ENCODE measurements at places on chromosomes 4 and X.

DNA sequence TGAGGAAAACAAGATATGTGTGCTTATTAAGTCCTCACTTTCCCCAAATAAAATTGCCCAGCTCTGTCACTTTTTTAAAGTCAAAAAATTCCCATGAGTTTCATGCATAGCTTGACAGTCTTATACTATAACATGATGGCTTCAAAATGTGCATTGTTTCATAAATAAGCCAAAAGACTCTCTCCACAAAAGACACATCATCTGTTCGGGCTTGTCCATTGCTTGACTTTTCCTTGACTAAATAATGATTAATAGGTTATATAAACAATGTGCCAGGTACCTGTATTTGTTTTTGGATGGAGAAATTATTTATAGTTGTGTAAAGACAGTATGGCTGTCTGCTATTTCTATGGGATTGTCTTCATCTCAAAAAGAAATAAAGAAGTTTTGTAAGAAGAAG lies 329.2 kb upstream of the KLF3 start:
- DNase-seq: no peak

DNA sequence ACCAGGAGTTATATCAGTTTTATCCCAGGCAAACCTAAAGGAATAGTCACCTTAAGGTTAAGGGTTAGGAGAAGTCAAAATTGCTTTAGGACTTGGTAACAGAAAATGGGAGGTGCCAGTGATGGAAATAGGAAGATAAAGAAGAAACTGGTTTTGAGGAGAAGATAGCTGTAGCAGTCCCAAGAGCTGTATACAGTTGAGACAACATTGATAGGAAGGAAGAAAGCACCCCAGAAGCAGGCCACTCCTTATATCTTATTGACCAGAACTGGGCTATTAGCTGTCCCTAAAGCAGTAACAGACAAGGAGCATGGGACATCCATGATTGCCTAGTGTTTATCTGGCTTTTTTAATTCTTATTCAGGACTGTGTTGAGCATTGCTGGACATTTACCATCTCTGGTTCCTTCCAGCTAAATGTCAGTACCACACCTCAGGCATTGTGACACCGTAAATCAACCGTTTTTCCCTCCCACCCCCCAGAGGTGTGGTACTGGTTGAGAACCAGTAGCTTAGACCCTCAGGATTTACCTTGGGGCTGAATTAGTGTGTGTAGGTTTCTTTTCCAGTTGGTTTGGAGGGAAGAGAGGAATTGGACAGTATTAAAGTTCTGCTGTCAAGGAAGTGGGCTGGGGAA lies 2.0 kb upstream of the PGRMC2 start:
- no peak for DNase-seq

DNA sequence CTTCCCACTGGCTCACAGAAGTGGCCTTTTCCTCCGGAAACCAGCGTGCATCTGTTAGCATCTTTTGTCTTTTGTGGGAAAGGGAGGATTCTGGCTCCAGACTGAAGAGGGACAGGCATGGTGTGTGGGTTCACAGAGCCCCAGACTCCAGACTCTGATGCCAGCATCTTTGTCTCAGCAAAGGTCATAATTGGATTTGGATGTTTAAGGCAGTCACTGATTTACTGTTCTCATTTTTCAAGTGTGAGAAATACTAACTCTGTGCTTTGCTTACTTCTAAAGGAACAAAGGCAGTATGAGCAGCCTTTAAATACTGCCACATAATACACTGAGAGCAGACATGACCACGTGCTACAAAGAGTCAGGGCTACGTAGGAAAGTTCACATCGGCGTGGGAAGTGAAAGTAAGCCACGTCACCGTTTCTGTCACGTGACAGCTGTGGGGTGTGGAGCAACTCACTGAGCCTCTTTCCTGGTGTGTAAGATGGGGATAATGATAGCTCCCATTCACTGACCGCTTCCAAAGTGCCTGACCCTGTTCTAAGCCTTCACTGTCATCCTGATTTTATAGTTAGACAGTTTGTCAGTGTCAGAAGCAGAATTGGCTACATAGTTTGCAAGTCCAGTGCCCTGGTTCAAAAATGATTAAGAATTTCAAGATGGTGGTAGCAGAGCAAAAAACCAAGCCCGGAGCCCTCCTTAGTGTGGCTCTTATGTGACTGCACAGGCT lies 24.8 kb upstream of the TMSB4X start:
- DNase-seq: peak; percentile 88

- DNase-seq: no peak
These were observed 271.6 kb downstream of the GRIA3 start for GRCh38 chrX:123455693-123456092.

DNA sequence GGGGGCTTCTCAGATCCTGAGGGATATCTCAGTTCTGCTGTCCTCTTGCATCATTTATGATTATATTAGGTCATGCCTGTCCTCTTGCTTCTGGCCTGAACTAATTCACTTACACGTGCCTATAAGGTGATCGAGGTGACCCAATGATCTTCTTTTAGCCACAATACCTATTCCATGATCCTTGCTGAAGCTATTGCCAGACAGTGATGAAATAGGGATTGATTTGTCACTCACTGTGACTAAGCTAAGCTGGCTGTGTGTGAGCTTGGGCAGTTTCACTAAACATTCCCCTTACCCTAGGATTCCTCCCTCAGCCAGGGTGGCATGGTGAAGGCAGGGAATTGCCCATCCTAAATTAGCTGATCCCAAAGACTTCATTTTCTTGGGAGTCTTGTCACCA lies 19.0 kb downstream of the HADH start:
- peak; percentile 49 for DNase-seq

GRCh38 chr4:107094976-107095375 lies 58.9 kb upstream of the DKK2 start:
- no peak for DNase-seq
